HFFc6 (cell line): ENCODE measurements at places on chromosomes 4 and X. TPM values are rescaled to one million over a fixed set of nuclear protein-coding genes. Genes with fewer than 3 reads are reported as not detected.
A peak's percentile ranks its signal among the peaks of the same experiment; 100 is the strongest.

DNA sequence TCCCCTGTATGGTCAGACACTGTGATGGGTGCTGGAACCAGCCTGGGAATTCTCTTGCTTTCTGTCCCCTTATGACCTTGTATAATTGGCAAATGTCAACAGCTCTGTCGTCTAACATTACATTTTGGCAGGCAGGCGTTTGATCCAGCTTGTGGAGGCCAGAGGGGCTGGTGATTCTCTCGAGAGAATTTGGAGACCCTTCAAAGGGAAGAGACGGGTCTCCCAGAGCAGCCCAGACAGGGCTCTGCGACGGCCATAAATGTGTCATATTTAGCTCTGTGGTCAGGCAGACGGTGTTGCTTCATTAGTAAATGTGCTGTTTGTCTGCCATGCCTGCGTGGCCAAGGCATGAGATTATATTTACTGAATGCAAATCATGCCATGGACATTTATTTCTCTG lies 68.7 kb downstream of the SORCS2 start:
- no peak for DNase-seq

GRCh38 chr4:148563684-148564083 lies 121.5 kb upstream of the NR3C2 start:
- no peak for DNase-seq

GRCh38 chrX:97155816-97156215 lies 272.1 kb downstream of the RPA4 start:
- no peak for DNase-seq

GRCh38 chr4:149238097-149238496 lies 577.5 kb downstream of the IQCM start:
- DNase-seq: no peak

DNA sequence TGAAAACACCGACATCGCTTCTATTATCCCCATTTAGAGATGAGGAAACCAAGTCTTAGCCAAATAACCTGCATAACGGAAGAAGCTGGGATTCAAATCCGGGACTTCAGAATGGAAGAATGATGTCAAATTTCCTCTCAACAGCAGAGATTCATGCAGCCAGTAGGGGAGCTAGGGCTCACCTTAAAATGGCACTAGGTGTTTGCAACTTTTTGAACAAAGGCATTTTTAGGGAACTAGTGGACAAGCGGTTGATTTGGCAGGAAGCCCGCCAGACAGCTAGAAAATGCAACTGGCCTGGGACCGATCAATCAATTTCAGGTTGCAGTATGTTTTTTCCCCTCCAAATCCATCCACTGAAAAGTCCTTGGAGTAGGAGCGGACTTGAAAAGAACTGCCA lies 224.2 kb downstream of the PTTG2 start:
- DNase-seq: no peak

DNA sequence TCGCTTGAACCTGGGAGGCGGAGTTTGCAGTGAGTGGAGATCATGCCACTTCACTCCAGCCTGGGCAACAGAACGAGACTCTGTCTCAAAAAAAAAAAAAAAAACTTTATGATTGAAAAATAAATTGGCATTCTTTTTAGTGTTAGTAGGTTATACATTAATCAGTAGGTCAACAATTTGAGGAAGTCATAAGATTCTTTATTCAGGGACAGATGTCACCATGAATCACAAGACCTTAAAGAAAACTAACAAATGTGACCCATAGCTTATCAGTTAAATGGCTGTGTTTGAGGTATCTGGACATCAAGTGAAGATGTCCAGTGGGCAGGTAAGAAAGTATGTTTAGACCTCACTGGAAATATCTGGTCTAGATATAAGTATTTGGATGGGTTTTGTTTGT lies 9.3 kb upstream of the PRMT9 start:
- DNase-seq: no peak

GRCh38 chr4:11261066-11261850 lies 167.4 kb downstream of the HS3ST1 start:
- DNase-seq: no peak

DNA sequence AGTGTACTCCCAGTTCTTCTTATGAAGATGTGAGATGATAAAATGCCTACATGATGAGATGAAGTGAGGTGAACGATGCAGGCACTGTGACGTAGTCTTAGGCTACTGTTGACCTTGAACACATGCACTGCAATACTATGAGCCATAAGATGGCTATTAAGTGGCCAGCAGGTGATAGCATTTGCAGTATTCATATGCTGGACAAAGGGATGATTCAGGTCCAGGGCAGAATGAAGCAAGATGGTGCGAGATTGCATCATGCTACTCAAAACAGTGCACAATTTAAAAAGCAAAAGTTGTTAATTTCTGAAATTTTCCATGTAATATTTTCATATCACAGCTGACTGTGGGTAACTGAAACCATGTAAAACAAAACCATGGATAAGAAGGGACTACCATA lies 781.4 kb downstream of the PCDH18 start:
- DNase-seq: no peak

DNA sequence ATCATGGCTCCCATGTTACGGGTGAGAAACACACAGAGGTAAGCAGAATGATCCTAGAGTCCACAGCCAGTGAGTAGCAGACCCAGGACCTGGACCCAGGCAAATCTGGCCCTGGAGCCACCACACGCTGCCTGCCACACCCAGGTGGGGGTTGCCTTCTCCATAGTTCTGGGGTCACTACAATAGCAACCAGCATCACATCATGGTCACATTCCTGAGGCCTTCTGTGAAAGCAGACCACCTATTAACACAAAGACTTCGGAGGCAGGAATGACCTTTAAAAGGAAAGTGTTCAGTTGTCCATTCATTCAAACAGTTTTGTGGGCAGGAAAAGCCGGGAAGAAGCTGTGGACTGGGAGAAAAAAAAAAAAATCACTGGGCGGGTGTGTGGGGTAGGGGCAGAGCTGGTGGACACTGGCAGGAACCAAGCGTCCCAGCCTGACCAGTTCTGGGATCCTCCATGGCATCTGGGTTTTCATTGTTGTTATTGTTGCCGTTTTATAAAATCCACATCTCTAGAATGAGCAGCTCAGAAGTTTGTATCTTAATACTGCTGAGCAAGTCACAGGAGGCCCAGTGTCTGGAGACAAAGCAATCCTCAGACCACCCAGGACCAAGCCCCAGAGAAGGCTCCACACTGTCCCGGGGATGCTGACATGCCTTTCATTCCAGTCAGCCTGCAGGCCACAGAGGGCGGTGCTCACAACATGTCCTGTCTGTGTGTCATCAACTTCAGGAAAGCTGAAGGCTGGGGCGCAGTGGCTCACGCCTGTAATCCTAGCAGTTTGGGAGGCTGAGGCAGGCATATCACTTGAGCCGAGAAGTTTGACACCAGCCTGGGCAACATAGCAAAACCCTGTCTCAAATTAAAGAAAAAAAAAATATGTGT lies 67.0 kb downstream of the SEL1L3 start:
- peak; percentile 87 for DNase-seq

DNA sequence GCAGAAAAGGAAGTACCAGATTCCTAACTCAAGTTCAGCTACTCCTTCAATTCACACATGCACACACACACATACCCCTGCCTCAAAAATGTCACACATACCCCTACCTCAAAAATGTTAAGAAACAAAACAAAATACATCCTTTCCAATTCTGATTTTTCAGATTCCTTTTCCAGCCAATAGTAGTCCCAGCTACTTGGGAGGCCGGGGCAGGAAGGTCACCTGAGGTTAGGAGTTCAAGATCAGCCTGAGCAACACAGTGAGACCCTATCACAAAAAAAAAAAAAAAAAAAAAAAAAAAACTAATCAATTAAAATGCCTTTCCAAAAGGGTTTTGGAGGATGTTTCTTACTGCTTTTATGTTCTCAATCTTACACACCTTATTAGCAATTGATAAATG lies 138.0 kb downstream of the AFAP1 start:
- DNase-seq: no peak

GRCh38 chr4:166318810-166319525 lies 445.9 kb downstream of the TLL1 start:
- peak; percentile 92 for DNase-seq

- DNase-seq: no peak
Observed at GRCh38 chrX:80139564-80139963, 125.0 kb downstream of the TBX22 start.

DNA sequence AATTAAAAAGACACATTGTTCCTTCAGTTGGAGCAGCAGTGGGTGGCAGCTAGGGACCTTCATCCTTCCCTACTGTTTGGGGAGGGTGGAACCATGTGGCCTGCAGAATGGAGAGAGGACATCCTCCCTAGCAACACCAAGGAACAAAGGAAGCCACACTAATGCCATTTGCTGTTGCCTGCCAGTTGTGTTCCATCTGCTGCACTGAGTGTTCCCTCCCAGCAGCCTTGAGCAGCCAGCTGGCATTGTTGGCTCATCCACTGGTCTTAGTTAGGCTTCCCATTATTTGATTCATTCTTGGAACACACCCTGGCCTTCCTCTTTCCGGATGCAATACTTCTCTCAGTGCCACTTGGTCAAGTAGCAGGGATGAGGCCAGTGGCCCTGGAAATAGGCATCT lies 25.0 kb upstream of the HMGB3 start:
- DNase-seq: no peak

DNA sequence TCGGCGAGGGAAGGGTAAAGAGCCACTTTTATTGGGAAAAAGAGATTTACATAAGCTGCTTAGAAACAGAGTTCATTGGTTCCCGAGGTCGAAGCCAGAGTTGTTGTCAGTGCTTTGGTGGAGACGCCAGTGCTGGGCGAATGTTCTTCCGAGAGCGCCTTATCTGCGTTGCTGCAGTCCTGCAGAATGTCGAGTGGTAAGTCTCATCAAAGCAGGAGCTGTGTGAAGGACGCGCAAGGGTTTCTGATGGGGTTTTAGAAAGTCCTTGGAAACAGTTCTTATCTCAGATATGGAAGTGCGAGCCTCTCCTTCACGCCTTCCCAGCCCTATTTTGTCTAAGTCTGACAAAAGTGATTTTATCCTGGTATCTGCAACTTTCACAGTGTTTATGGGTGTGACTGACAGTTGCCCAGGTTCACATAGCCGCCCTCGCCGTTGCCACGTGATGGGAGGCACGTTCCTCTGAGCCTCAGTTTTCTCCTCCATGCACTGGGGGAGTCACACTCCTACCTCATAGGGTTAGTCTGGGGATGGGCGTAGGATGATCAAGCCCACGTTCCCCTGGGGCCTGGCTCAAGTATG lies 47.3 kb upstream of the NSG1 start:
- DNase-seq: no peak

- DNase-seq: no peak
Observed at GRCh38 chrX:14355556-14355955, 173.8 kb upstream of the GLRA2 start.

- DNase-seq: no peak
Observed at GRCh38 chrX:136191171-136191570, 43.8 kb downstream of the FHL1 start.

DNA sequence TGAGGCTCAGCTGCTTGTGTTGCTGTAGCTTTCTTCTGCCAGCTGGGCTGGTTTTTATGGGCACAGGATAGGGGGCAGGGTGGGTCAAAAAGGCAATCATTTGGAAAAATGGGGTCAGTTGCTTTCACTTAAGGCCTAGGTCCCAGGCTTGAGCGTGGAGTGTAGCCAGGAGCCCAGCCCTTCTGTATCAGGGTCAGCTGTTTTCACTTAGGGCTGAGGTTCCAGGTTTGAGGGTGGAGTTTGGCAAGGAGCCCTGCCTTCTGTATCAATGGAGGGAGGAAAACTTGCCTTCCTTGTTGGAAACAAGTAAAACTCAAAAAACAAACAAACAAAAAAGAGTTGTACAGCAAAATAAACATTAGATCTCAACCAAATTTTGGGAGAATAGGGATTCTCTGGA lies 37.0 kb upstream of the UGT8 start:
- no peak for DNase-seq

GRCh38 chr4:175246941-175247340 lies 328.8 kb downstream of the ADAM29 start:
- DNase-seq: no peak

- DNase-seq: no peak
Observed at GRCh38 chrX:41447897-41448296, 754 bp downstream of the NYX start.

DNA sequence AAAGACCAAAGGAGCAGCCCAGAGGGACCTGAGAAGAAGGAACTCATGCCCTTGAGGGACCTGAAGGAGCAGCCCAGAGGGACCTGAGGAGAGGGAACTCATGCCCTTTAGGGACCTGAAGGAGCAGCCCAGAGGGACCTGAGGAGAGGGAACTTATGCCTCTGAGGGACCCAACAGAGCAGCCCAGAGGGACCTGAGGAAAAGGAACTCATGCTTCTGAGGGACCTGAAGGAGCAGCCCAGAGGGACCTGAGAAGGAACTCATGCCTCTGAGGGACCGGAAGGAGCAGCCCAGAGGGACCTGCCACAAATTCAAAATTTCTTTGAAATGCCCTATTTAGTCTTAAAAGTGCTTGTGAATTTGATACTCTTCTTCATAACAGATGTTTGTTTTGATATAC lies 48.5 kb upstream of the TMEM154 start:
- no peak for DNase-seq

DNA sequence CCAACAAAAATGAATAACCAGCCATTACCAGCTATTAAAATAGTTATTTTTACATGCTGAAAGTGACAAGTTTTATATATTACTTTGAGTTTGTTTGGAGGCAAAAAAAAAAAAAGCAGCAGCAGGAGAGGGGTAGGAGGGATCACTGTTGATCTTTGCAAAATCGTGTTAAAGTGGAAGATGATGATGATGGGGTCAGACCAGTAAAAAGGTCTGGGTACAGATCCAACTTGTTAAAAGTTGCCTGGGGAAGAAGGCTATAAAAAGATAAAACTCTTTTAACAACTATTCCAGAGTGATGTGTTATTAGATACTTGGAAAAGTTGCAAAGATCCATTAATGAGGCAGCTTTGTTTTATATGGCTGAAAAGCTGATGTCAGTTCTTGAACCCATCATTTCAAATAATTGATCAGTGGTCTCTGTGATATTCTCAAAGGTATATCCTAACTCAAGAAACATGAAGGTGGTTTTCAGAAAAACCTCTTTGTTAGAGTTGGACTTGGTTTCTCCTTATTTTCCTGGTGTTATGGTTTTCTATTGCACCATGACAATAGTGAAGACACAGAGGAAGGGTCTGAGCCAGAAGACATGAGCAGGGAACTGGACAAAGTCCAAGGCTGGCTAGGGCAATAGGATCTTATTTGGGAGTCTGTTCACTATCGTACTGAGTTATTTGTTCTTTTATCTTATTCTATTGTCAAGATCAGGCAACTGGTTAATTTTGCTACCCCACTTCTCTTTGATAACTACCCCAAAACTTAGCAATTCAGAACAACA lies 44.8 kb downstream of the EDNRA start:
- DNase-seq: no peak

- DNase-seq: no peak
Observed at GRCh38 chr4:146398896-146399445, 122.8 kb downstream of the SLC10A7 start.

- DNase-seq: no peak
Observed at GRCh38 chrX:118682258-118683014, 45.0 kb upstream of the IL13RA1 start.

GRCh38 chrX:136386826-136387225 lies 86.1 kb downstream of the ADGRG4 start:
- no peak for DNase-seq

Gene GABRG1
- not detected in 3 replicates for total RNA-seq

Gene FATE1
- total RNA-seq: not detected in 3 replicates

Gene NLGN3
- total RNA-seq: 0.26 and 0.39 TPM in 2 replicates

Gene REELD1
- not detected in 3 replicates for total RNA-seq

Gene BCOR
- total RNA-seq: 16.8 and 20.0 TPM in 2 replicates

Gene CBLL2
- not detected in 3 replicates for total RNA-seq

Gene AMBN
- total RNA-seq: not detected in 3 replicates

Gene GPR34
- not detected in 3 replicates for total RNA-seq

Gene HAUS7
- total RNA-seq: 22.8 to 34.3 TPM (median 30.0 TPM) in 3 replicates

Gene FOXO4
- total RNA-seq: 4.7 to 8.1 TPM (median 8.0 TPM) in 3 replicates

Gene GAGE12E
- not detected in 3 replicates for total RNA-seq

Gene GUF1
- total RNA-seq: 20.1 to 23.1 TPM (median 22.7 TPM) in 3 replicates

Gene RBM3
- 145 to 448 TPM (median 230 TPM) in 3 replicates for total RNA-seq

Gene FAM47A
- total RNA-seq: not detected in 3 replicates
